ENCODE measurements at places on chromosomes 1 and 21. TPM values are rescaled to one million over a fixed set of nuclear protein-coding genes. Genes with fewer than 3 reads are reported as not detected.

DNA sequence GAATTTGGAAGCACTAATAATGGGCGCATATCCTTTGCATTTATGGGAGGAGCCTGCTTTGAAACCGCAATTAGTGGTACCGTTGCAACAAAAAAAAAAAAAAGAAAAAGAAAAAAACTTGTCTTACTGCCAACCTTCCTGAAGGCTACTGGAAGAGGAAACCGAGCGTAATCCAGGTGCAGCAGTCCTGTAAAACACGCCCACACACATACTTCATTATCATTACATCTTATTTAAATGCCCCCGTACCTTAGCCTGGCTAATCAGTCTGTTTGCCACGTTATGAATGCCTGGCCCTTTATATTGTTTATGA, 686 bp upstream of the ZNF281 start:
- no peak for DNase-seq

DNA sequence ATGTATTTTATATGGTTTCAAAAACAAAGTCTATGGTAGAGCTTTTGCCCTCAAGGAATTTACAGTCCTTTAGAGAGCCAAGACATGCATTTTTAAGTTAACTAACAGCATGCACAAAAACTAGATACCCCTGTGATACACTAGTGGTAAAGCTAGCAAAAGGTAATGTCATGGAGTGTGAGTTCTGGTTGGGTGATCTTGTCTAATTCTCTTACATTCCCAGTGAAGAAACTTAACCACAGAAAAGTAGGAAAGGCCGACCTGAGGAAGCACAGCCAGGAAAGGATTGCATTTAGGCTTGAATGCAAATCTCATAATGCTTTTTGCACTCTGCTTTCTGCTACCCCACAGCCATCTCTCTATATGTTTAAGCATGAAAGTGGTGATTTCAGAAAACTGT, 202.2 kb downstream of the ROR1 start:
- no peak for DNase-seq

SIPA1L2 gene
- 45.0 TPM for total RNA-seq

- DNase-seq = no peak
Observed at GRCh38 chr1:233189526-233189925, 106.0 kb downstream of the PCNX2 start.

Measured in M059J (cell line).